Gastrocnemius medialis (tissue), 4 donors: ENCODE measurements at places on chromosomes 1 and 21. TPM values are rescaled to one million over a fixed set of nuclear protein-coding genes. Genes with fewer than 3 reads are reported as not detected.

- no peak for DNase-seq
- no peak overlapping the region for H3K27ac ChIP-seq
- H3K36me3 ChIP-seq = no peaks in the 10 kb centered on the region
- no peaks in the 10 kb centered on the region for H3K27me3 ChIP-seq
Measured at GRCh38 chr21:35521852-35522505, 472.9 kb upstream of the RUNX1 start.

GRCh38 chr1:50421768-50422674 lies 1.2 kb downstream of the DMRTA2 start:
- DNase-seq = no peak
- no peaks in the 10 kb centered on the region for H3K36me3 ChIP-seq
- H3K4me1 ChIP-seq = peaks cover 32% of the 10 kb centered on the region
- no peak overlapping the region for H3K4me3 ChIP-seq
- H3K27me3 ChIP-seq = peaks cover 96% of the 10 kb centered on the region

- H3K4me1 ChIP-seq = no peaks in the 10 kb centered on the region
- no peak overlapping the region for H3K4me3 ChIP-seq
- no peaks in the 10 kb centered on the region for H3K36me3 ChIP-seq
- H3K27me3 ChIP-seq = no peaks in the 10 kb centered on the region
- no peak overlapping the region for H3K27ac ChIP-seq
- DNase-seq = no peak
Measured at GRCh38 chr1:83735526-83735925, 263.4 kb downstream of the TTLL7 start.

DNA sequence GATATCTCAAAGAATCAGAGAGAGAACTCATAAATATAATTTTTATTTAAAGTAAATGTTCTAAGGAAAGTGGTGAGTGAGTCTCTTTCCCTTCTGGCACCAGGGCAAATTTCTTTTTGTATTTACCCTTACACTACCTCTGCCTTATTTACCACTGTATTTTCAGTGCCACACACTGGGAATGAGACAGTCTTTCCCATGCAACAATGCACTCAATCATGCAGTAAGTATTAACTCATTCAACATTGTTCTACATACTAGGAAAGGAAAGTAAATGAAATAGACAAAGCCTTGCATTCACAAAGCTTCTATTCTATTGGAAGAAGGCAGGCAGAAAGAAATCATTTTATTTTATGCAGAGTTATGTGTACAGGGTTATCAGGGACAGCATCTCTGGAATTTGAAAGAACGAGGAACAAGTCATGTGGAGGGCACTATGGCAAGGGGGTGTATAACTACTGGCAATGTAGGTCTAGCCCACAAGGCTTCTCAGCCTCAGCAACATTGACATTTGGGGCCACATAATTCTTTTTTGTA lies 129.8 kb upstream of the PRDX6 start:
- H3K4me3 ChIP-seq = no peak overlapping the region
- H3K36me3 ChIP-seq = no peaks in the 10 kb centered on the region
- no peak overlapping the region for H3K27ac ChIP-seq
- no peaks in the 10 kb centered on the region for H3K27me3 ChIP-seq
- DNase-seq = no peak

DNA sequence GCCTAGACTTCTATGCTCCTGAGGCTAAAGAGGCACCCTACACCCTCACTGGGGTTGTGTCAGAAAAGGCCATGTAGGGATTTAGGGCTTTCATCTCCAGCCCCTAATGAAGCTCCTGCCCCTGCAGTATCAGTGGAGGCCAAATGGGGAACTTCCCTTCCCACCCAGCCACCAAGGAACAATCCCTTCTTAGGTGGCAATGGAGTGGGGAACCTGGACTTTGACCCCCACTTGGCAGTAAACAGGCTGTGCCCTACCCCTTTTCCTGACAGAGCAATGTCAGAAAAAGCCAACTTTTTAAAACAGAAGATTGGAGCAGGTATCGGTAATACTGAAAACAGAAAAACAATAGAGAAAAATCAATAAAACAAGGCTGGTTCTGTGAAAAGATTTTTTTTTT lies 35.5 kb upstream of the SLC19A2 start:
- H3K36me3 ChIP-seq = no peaks in the 10 kb centered on the region
- no peak overlapping the region for H3K27ac ChIP-seq
- DNase-seq = no peak
- no peaks in the 10 kb centered on the region for H3K4me1 ChIP-seq
- H3K27me3 ChIP-seq = no peaks in the 10 kb centered on the region

- H3K4me1 ChIP-seq = no peaks in the 10 kb centered on the region
- H3K27me3 ChIP-seq = no peaks in the 10 kb centered on the region
- no peak for DNase-seq
- H3K27ac ChIP-seq = no peak overlapping the region
Measured at GRCh38 chr1:204136814-204137213, 15.0 kb downstream of the ETNK2 start.

DNA sequence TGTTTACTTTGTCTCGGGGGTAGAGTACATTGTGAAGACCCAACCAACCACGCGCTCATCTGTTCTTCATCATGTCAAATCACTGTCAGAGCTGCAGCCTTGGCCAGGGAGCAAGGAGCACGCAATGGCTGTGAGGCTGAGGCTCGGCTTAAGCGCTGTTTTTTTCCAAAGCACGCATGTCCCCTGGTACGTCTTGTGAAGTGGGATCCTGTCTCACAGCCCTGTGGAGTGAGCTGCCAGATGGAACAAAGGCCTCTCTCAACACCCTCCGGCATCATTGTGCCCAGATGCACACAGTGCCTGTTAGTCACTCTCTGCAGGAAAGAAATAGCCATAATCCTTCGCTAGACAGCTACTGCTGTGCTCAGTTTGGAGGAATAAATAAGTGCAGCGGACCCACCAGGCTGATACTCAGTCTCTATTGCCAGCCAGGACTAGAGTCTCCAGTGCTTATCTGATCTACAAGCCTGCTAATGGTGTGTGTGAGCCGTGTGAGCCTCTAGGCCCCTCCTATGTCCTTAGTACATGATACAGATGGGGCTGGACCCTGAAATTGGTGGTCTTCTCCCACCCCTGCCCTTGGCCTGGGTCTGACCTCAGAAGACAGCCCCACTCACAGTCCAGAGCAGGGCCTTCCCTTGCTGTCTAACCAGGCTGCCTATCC lies 91.3 kb upstream of the COA6 start:
- H3K36me3 ChIP-seq = no peaks in the 10 kb centered on the region
- no peak overlapping the region for H3K4me3 ChIP-seq
- no peak for DNase-seq
- no peaks in the 10 kb centered on the region for H3K4me1 ChIP-seq
- H3K27me3 ChIP-seq = no peaks in the 10 kb centered on the region
- H3K27ac ChIP-seq = no peak overlapping the region

NHLH1 gene
- not detected for total RNA-seq

RNF186 gene
- 0.24 TPM for total RNA-seq
